Stromal cell of bone marrow (primary cell): ENCODE measurements at places on chromosomes 1 and 21.

DNA sequence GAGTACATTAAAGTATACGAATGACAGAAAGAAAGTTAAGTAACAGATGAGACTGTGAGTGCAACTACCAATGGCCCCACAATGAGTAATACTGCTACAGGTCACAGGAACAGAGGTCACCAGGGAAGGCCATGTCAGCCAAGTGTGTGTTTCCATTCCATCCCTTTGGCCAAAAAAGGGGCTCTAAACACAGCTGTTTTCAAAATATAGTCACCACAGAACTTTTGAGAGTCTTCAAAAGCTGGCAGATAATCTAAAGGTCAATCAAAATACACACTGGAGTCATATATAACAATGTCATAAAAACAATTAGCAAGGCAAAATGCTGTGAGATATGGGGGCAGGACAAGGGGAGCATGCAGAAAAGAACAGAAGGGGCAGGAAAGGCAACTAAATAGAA, 10.2 kb downstream of the USP24 start:
- no peak for DNase-seq

DNA sequence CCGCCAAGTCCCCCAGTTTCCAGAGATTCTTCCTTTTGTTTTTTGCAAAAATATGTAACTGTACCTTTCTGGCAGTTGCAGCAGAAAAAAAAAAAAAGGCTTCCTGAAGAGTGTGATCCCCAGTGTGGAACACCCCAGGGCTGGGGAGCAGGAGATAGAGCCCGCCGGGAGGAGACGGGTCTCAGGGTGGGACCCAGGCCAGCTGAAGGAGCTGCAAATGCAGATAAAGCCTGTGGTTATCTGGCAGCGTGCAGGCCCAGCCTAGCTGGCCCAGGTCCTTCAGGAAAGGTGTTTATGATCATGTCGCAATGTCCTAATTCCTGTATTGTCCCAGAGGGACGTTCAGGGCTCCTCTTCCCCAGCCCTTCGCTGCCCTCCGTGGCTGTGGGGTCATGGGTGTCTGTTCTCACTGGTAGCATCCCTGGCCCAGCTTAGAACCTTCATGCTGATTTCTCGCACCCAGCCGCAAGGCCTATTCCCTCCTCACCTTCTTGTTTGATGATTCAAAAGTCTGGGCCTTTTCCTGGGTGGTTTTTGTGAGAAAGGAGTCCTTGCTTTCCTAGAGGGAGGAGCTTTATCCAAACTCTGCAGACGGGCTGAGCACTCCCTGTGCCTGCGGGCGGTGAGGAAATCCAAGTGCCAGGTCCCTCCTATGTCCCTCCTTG, 26.2 kb downstream of the RNF187 start:
- DNase-seq, result no peak

DNA sequence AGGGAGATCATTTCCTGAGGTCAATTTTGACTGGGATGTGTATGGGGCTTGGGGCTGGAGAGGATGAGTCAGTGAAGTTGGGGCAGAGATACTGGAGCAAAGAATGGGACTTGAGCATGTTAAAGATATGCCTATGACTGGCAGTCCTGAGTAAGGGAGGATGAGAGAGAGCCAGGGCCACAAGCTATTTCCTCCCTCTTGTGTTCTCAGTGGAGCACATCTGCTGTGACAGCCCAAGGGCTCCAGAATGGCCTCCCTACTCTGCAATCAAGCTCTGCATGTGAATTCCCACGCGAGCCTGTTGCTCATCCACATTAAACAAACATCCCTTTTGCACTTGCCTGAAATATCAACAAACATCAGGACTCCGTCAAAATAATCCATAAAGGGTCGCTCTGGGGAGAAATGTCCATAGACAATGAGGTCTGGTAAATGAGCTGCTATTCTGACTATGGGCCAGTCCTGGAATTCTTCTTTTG, 9.2 kb downstream of the ADCY10 start:
- DNase-seq, result peak; percentile 29

DNA sequence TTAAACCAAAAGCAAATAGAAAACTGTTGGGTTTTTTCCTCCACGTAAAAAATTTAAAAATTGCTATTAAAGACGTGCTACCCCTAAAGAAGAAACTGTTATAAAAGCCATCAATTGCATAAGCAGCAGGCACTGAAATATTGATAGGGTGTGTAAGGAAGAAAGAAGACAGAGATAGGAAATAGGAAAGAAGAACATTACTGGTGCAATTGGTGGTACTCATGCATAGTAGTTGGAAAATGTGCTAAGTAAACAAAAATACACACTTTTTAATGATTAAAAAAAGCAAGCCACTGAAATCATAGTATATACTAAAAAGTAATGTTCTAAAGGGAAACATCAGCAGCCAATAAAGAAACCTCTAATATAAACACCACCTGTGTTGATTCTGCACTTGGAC, 52.8 kb upstream of the ANGPTL3 start:
- DNase-seq, result no peak

GRCh38 chr21:28754127-28754611, 238.5 kb downstream of the LTN1 start:
- no peak for DNase-seq

GRCh38 chr1:97074771-97075170, 353.2 kb downstream of the PTBP2 start:
- DNase-seq, result no peak

- DNase-seq, result no peak
These were observed 106.8 kb upstream of the TENT5C start for GRCh38 chr1:117499071-117499470.

GRCh38 chr1:229950020-229950419, 117.0 kb upstream of the GALNT2 start:
- DNase-seq, result no peak

DNA sequence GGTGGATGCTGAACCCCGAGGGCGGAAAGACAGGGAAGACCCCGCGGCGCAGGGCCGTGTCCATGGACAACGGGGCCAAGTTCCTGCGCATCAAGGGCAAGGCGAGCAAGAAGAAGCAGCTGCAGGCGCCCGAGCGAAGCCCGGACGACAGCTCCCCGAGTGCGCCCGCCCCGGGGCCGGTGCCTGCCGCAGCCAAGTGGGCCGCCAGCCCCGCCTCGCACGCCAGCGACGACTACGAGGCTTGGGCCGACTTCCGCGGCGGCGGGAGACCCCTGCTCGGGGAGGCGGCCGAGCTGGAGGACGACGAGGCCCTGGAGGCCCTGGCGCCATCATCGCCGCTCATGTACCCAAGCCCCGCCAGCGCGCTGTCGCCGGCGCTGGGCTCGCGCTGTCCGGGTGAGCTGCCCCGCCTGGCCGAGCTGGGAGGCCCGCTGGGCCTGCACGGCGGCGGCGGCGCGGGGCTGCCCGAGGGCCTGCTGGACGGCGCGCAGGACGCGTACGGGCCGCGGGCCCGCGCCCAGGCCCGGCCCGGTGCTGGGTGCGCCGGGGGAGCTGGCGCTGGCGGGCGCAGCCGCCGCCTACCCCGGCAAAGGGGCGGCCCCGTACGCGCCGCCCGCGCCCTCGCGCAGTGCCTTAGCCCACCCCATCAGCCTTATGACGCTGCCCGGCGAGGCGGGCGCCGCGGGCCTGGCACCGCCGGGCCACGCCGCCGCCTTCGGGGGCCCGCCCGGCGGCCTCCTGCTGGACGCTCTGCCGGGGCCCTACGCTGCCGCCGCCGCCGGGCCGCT, 20.7 kb downstream of the FOXO6 start:
- no peak for DNase-seq

GRCh38 chr1:78279051-78279450, 211.7 kb upstream of the PTGFR start:
- peak; percentile 98 for DNase-seq

DNA sequence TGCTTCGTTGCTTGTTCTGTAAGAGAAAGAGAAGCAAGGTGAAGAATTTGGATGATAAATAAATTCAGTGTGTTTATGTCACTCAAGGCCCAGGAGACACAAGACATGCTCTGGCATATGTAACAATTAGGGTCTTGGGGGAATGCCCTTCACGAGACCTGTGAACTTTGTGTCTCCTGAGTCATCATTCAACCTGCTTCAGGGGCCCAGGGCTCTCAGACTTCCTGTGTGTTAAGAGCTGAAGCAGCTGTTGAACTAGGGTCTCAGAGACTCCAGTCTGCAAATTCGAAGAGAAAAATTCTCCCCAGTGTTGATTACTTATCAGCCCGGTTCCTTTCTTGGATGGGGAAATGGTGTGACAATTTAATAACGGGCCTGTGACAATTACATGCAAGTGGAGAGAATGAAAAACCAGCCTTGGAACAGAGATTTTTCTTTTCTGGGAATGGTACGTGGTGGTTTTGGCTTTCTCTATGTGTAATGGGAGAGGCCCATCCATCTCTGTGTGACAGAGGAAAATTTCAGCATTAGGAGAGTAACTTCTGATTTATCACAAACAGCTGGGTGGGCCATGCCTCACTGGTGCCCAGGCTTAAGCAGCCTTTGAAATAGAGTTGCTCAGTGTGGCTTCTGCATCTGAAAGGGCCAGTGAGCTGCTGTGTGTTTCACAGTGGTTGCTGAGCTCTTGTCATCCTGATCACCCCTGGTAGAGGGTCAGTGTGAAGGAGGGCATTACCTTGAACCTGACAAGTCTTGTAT, 22.4 kb downstream of the HUNK start:
- DNase-seq, result no peak

- no peak for DNase-seq
These were observed 11.8 kb upstream of the BACE2 start for GRCh38 chr21:41156142-41156541.

GRCh38 chr21:42521384-42521783, 7.7 kb downstream of the SLC37A1 start:
- DNase-seq, result no peak

DNA sequence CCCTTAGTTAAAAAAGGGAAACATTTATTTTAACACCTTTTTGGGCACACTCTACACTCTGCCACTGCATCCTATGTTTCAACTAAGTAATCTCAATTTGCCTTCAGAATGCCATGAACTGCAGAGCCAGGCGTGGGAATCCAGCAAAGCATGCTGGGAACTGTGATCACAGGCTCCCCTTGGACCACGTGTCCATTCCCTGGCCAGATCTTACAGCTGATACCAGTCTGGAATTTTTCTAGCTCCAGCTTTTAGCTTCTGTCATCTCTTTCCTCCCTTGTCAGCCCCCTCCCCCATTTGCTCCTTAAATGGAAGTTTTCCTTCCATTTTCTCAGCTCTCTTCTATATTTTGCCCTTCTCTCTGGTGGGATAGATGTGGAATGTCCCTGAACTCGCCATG, 29.4 kb downstream of the RCSD1 start:
- DNase-seq, result no peak

GRCh38 chr21:38840456-38841300, 34.9 kb downstream of the ETS2 start:
- no peak for DNase-seq

GRCh38 chr1:67299296-67299695, 8.4 kb upstream of the IL12RB2 start:
- no peak for DNase-seq

GRCh38 chr1:109078317-109078716, 2.5 kb upstream of the TAF13 start:
- DNase-seq, result no peak

- DNase-seq, result no peak
These were observed 18.6 kb downstream of the S100A7A start for GRCh38 chr1:153434746-153435455.

GRCh38 chr1:207822124-207822601, 70.3 kb downstream of the CD46 start:
- no peak for DNase-seq

DNA sequence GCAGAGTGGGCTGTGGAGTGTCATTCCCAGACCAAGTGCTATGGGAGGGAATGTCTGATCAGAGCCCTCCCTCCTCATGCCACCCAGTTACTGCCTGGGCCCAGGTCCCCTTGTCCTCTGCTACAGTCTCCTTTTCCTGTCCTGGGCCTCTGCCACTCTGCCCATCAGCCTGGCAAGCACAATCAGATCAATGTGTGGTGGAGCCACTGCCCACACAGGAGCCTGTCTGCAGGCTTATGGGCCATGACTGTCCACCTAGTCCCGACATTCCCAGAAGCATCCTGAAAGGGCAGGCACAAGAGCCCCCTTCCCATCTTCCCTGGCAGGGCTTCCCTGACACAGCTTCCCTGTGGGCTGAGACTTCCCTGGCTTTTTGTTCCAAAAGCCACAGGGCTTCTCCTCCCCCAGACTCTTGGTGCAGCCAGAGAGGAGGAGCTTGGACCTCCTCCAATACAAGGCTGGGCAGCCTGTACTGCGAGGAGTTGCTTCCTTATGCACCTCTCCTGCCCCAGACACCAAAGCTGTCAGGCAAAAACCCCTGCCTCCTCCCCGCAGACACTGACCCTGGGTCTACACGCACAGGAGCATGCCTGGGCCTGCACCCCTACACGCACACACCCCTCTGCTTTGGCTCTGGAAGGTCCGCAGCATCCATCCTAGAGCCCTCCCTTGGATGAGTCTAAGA, 29.2 kb upstream of the CNTN2 start:
- no peak for DNase-seq

DNA sequence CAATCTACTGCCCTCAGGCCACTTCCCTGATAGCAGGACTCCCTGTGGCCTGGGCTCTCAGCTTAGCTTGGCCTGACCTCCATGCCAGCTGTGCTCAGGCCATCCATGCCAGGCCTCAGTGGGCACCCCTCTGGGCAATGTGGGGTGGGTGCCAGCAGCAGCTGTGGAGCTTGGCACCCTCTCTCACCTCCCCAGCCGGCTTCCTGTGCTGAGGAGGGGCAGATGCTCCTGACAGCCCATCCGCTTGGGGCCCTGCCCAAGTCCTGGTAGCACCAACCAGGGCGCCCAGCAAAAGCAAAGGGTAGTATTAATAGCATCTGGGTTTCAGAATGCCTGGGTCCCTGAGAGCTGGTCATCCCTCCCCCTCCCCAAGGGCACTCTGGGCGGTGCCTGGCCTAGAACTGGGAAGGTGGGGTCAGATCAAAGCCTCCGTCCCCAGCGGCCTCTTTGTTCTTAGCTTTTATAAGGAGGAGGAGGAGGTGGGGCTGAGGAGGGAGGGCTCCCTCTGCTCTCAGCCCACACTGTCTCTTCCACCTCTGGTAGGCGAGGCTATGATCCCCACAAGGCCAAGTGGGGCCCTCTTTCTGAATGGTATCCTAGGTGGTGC, 6.1 kb downstream of the EFNA4 start:
- no peak for DNase-seq

GRCh38 chr1:67708606-67709005, 23.6 kb downstream of the GADD45A start:
- no peak for DNase-seq
